ENCODE measurements at places on chromosomes 5 and 9.

DNA sequence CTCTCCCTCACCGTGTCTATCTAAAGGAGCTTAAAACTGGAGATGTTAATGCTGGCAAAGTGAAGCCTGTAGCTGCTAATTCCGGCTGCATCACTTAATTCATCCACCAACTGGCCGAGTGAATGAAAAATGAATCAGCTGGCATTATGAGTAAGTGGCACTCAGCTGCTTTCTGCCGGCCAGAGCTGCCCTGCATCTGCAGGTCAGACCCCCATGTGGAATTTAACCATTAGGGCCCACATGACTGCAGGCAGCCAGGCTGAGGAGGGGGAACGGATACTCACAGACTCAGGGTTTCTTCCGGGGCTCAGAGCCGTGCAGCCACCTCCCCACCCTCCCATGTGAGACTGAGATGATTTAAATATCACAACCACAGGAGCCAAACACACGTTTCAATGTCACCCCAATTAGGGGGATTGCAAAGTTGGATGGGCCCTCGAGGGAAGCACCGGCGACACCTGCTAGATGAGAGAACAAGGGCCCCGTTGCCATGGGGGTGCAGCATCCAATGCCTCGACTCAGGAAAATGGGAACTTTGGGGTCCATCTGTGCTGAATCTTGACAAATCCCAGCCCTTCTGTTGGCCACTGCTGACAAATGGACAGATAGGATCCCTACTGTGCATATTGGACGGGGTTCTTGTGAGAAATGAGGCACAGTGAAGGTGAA is 115.6 kb upstream of the ALDH1B1 start:
- DNase-seq, result no peak

GRCh38 chr5:64853777-64854176 is 85.0 kb downstream of the CWC27 start:
- DNase-seq, result no peak

GRCh38 chr9:124361128-124361527 is 54.1 kb downstream of the PSMB7 start:
- no peak for DNase-seq

DNA sequence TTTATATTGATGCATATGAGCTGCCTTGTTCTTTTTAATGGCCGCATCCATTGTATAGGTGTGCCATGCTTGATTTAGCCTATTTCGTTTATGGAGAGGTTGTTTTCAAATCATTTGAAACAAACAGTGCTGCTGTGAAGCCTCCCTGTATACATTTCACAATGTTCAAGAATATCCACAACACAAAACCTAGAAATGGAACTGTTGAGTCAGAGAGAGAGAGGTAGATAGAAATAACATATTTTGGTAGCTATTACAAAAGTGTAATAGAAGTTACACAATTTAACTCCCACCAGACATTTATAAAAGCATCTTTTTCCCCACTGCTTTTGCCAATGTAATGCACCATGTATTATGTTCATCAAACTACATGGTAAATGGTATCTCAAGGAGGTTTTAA is 82.0 kb downstream of the FRMD3 start:
- DNase-seq, result no peak

DNA sequence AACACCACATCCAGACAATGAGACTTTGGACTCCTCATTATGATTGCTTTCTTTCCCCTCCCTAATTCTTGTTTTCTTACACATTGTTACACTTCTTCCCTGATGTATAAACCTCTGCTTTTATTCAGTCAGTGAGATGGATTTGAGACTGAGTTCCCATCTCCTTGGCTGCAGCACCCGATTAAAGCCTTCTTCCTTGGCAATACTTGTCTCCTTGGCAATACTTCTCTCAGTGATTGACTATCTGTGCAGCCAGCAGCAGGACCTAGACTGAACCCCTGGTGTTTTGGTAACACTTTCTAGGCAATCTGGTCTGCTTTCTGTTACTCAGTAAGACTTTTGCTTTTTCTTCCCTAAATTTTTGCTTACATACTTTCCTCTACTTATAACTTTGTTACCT is 492.8 kb upstream of the SMC2 start:
- DNase-seq, result no peak

GRCh38 chr9:28518439-28518838 is 945.2 kb upstream of the C9orf72 start:
- DNase-seq, result no peak

Data from RCC 7860 (cell line).